ENCODE measurements at places on chromosomes 2 and 18. TPM values are rescaled to one million over a fixed set of nuclear protein-coding genes. Genes with fewer than 3 reads are reported as not detected.

Gene UGT1A4
- not detected for total RNA-seq

Gene PCARE
- not detected for total RNA-seq

Gene CCDC85A
- total RNA-seq, result 0.09 TPM

Gene UGT1A5
- total RNA-seq, result not detected

Gene SERPINB11
- not detected for total RNA-seq

Gene RAD51AP2
- total RNA-seq, result not detected

Gene GPAT2
- total RNA-seq, result 2.3 TPM

Gene C1QL2
- not detected for total RNA-seq

Gene LDAH
- total RNA-seq, result 13.5 TPM

Gene MGAT4A
- total RNA-seq, result 0.28 TPM

Gene ABCG5
- total RNA-seq, result not detected

Gene TET3
- 2.1 TPM for total RNA-seq

Data from smooth muscle cell of bladder (primary cell).